ENCODE measurements at places on chromosomes 7 and 10. TPM values are rescaled to one million over a fixed set of nuclear protein-coding genes. Genes with fewer than 3 reads are reported as not detected.

DNA sequence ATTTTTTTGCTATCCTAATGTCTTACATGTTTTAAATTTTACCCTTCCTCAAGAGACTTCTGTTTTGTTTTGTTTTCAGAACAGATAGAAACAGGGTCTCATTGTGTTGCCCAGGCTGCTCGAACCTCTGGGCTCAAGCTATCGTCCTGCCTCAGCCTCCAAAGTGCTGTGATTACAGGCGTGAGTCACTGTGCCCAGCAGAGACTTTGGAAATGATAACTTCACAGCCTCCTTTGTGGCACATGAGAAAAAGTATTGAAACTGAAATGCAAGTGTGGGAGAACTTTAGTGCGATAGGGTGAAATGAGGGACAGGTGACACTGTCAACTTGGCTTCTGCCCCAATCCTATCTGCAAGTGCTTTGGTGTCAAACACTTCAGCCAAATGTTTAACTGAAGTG, 21.6 kb downstream of the IRF5 start:
- DNase-seq = no peak

DNA sequence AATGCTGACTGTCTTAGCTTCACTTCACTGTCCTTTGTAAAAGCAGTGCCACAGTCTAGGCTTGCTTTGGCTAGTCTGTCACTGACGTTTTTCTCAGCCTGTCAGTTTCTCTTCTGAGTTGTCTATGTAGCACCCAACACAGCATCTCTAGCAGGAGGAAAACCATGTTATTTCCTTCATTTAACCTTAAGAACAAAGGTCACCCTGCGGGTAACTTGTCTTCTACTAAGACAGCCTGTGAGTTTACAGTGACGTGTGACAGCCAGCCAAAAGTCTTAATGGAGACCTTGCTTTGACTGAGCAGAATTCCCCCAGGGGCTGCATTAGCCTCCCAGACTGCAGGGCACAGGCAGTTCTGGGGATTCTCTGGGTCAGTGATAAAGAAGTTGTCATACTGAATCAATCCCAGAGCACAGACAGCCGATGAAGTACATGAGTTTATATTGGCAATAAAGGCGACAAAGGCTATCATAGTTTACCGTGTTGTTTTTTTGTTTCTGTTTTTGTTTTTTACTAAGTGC, 296.0 kb upstream of the KIAA1217 start:
- no peak for DNase-seq

GRCh38 chr7:41085244-41085643, 617.6 kb downstream of the INHBA start:
- DNase-seq = no peak

C10orf71 gene
- not detected for total RNA-seq

CRYGN gene
- under 0.01 TPM for total RNA-seq
